Stimulated activated CD4-positive, alpha-beta T cell treated with anti-CD3 and anti-CD28 coated beads, Interleukin-4, amount 100 ng/mL, for 24 hours (primary cell): ENCODE measurements at places on chromosomes 13 and 19.

DNA sequence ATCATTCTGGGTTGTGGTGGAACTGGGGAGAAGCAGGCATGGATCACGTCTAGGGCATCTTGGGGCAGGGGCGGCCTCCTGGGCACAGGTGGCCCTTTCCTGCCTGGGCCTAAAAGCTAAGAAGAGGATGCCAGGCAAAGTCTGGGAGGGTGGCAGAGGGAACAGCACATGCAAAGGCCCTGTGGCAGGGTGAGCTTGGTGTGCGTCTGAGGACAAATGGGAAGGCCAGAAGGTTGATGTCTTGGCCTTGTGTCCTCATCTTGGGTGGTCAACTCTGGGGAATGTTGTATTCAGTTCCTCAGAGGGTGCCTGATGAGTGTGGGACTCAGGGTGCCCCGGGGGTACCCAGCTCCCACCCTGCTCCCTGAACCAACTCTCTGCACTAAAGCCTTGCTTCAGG, 5.4 kb upstream of the PLK5 start:
- DNase-seq: no peak

- no peak for DNase-seq
Measured at GRCh38 chr13:40565282-40566148, 100.9 kb downstream of the FOXO1 start.

DNA sequence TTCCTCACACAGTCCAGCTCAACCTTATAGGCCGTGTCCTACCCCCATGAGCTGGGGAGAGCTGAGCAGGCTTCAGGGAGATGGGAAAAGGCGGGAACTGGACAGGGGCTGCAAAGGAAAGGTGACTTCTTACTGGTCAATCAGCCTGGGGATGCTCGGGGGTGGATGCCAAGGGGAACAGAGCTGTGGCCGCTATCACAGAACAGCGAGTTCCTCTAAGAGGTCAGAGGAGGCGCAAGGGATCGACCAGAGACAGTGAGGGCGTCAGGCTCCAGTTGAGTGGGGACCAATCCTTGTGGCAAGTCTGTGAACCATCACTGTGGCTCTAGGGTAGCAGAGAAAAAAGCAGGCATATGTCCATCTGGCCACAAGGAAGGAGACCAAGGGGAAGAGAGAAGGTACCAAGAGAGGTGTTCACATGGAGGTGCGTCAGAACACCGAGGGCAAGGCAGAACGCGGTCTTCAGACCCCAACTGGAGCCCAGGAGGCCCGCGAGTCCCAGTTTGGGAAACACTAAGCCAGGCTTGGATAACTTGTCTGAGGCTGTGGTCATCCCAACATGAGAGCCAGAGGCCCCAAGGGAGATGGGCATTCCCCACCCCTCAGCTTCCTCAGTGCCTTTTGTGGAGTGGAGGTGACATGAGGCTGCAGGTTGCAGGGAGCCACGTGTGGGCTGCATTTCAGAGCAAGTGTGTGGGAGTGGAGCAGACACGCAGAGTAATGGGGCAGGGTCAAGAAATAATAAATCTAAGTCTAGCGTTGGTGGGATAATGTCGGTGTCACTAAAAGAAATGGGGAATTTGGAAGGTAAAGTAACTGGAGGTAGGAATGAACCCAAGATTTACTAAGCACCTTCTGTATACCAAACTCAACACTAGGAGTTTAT, 3.9 kb downstream of the F10 start:
- DNase-seq: no peak

DNA sequence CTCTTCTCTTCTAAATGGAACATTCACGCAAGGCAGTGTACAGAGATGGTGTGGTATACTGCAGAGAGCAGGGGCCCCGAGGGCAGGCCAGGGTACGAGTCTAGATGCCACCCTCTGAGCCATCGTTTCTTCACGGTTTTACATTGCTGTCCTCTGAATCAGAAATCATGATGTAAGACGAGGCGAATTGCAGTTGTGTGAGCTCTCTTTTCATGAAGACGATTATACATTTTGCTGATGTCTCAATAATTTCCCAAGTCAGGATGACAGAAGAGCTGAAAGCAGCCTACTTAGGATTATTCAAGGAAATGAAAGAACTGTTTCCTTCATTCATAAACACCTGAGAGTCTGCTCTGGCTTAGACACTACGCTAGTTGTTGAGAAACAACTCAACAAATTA, 93.8 kb upstream of the RNF113B start:
- DNase-seq: no peak

DNA sequence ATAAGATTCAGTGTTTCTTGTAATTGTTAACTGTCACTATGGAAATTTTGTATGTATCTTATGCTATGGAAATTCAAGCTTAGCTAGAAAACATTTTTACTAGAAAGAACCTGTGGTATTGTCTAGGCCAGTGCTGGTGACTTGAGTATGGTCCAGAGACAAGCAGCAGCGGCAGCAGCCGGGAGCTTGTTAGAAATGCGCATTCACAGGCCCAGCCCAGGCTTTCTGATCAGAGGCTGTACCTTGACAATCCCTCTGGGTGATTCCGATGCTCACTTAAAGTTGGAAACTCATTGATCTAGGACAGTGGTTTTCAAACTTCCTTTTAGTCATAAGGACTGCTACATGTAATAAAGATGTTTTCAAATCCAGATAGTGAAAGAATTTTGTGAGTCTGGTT, 287.4 kb downstream of the SHISA2 start:
- DNase-seq: no peak

DNA sequence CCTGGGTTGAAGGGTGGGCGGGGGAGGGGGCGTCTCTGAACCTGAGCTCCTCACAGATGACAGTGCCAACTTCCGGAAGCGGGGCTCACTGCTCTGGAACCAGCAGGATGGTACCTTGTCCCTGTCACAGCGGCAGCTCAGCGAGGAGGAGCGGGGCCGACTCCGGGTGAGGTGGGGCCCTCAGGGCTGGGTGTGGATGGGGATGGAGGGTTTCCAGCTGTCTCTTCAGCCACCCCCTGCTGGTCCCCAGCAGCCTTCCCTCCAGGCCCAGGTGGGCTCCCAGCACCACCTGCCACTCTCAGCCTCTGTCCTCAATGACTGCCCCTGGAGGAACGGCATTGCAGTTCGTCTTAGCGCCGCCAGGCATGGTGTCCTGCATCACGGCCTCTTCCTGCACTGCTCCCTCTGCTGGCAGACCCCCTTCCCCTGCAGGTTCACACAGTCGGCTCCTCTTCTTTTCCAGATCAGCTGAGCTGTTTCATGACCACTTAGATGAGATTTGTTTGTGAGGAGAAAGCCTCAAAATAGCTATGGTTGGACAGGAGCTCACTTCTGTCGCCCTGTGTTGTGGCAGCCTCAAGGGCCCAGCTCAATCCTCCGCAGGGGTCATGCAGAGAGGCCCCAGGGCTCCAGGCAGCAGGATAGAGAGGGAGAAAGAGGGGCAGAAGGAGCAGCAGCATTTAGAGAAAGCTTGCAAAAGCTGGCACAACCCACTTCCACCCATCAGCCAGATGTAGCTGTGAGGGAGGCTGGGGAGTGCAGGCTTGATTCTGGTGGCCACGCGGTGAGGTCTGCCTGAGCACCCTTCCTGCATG, 2.5 kb upstream of the GARIN5A start:
- no peak for DNase-seq

DNA sequence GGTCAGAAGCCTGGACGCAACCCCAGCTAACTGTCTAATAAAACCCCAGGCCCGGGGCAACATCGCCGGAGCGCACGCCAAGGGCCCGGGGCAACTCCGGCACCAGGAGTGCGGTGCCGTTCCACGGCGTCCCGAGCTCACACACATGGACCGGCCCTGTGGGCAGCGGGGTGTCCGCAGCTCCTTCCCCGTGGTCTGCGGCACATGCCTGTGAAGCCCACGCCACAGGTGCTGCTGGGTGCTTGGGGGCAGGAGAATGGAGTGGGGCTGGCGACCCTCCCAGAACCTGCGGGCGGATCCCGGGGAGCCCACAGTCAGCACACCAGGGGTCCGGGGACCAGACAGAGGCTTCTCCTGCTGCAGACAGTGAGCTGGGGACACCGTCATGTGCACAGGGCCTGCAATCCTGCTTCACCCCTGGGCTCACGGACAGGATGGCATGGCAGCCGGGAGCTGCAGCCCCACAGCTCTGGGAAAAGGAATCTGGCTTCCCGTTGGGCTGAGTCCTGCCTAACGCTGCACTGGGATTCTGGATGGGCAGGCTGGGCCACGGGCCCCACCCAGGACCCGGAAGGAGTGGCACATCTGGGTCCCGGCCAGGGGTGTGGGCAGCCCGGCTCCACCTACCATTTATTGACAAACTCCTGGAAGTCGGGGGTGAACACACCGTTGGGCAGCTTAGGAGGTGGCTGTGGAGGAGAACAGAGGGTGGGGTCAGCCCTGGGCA, 28.2 kb upstream of the ZBTB7A start:
- DNase-seq: no peak

DNA sequence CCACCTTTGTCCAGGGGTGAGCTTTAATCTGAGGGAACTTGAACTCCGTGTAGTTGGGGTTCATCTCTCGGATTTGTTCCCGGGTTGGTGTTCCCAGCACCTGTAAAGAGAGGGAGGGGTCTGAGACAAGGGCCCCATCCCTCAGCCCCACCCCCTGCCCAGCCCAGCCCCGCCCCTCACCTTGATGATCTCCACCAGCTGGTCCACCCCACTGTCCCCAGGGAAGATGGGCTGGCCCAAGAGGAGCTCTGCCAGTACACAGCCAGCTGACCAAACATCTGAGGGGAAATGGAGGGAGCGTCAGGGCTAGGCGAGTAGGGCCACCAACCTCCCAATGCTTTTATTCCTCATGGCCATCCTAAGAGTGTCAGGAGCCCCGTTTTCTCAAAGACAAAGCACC, 9.3 kb downstream of the GSK3A start:
- no peak for DNase-seq

DNA sequence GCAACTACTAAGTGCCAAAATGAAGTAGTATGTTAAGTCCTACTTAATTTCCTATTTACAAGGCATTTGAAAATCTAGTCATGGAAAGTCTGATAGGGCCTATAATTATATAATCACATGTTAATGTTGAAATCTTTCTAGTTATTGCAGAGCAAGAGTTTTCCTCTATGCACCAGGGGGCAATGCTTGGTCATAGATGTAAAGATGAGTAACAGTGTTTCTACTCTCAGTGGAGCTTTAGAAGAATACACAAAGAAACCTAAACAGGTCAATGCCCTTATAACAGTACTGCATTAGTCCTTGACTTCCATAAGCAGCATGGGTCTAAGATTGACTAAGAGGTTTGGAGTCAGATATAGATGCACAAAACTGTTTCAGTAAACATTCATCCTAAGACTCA, 218.7 kb downstream of the KCTD12 start:
- DNase-seq: no peak

GRCh38 chr13:79405501-79405830, 589 bp downstream of the RBM26 start:
- no peak for DNase-seq

DNA sequence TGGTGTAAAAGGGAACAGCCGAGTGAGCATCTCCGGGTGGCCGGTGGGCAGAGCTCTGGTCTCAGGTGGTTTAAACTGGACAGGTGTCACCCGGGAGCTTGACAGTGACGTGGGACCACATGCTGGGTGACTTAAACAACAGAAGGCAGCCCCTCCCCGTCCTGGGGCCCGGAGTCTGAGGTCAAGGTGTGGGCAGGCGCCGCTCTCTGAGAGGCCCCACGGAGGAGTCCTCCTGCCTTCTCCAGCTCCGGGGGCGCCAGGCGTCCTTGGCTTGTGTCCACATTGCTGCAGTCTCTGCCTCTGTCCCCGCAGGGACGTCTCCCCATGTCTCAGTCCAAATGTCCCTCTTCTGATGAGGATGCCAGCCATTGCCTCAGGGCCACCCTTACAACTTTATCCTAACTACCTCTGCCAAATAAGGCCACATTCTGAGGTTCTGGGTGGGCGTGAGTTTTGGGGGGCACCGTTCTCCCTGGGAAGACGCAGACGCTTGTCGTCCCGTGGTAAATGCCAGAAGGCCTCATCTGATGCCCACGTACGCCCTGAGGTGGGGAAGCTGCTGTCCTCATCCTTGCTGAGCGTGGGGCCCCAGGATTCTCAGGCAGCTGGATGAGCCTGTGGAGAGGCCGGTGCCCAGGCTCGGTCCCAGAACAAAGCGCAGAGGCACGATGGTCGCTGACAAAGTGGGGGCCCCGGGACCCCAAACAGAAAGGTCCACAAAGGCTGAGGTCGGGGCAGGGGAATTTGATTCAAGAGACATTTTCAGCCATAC, 12.9 kb downstream of the GZMM start:
- no peak for DNase-seq

GRCh38 chr19:48329167-48329891, 4.0 kb downstream of the EMP3 start:
- peak; percentile 53 for DNase-seq

- no peak for DNase-seq
Measured at GRCh38 chr19:56978023-56978565, 137.6 kb upstream of the PEG3 start.

DNA sequence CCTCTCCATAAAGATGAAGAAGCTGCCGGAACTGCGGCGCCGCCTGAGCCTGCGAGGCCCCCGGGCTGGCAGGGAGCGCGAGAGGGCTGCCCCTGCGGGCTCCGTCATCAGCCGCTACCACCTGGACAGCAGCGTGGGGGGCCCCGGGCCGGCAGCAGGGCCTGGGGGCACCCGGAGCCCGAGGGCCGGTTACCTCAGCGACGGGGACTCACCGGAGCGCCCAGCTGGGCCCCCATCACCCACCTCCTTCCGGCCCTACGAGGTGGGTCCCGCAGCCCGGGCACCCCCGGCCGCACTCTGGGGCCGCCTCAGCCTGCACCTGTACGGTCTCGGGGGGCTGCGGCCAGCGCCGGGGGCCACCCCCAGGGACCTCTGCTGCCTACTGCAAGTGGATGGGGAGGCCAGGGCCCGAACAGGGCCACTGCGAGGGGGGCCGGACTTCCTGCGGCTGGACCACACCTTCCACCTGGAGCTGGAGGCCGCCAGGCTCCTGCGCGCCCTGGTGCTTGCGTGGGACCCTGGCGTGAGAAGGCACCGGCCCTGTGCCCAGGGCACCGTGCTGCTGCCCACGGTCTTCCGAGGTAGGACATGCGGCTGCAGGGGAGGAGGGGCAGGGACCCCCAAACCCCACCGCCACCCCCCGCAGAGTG, 2.7 kb downstream of the SYDE1 start:
- DNase-seq: no peak

DNA sequence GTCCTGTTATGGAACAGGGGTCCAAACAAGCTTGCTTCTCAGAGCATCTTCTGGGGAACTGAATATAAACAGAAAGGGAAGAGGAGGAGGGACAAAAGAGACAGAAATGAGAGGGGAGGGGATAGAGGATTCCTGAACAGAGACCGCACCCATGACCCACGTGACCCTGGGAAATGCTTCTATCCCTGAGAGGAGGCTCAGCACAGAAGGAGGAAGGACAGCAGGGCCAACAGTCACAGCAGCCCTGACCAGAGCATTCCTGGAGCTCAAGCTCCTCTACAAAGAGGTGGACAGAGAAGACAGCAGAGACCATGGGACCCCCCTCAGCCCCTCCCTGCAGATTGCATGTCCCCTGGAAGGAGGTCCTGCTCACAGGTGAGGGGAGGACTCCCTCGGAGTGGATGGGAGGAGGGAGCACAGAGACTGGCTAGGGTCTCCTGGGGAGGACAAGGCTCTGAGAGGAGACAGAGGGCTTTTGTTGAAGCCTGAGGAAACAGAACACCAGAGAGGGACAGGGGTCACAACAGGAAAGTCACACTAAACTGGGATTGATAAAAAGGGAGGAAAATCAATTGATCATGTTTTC, at the start of gene CEACAM6:
TSS of gene CEACAM6 (plus strand) at position 203 of the 586 bp plus-strand sequence. CDS start at position 312, 109 bp downstream.
- DNase-seq: no peak
